Amniotic stem cell (primary cell): ENCODE measurements at places on chromosomes 5 and 9.

DNA sequence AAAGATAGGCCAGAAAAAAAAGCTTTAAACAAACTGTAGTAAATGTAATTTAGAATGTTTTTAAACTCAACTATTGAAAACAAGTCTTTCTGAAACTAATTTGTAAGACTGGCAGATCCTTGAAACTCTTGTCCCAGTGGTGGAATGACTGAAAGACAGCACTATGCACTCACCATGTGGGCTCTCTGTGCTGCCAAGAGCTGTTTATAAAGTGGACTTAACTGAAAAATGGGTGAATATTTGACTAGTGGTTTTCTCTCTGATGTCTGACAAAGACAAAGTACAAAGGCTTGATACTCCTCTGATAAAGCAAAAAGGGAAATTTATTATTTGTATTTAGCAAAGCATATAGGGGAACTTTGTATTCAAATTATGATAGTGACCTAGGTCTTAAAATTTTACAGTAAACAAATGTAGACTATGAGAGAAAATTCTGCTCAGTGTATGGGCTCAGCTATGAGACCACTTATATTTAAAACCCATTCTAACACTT, 635.4 kb downstream of the NR2F1-AS1 start:
- DNase-seq = no peak

DNA sequence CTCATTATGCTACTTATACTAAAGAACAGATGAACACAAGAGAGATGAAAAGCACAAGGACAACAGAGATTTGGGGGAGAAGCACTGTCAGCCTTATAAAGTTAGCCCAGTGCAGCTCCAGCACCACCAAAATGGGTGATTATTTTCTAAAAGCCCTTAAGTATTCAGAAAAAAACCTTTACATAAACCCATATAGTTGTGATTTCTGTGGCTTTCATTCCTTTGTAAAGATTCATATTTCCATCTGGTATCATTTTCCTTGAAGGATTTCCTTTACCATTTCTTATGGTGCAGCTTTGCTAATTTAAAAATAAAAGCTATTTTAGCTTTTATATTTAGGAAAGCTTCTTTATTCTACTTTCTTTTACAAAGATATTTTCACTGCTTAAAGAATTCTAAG, 311.0 kb downstream of the TMEM167A start:
- DNase-seq = no peak

DNA sequence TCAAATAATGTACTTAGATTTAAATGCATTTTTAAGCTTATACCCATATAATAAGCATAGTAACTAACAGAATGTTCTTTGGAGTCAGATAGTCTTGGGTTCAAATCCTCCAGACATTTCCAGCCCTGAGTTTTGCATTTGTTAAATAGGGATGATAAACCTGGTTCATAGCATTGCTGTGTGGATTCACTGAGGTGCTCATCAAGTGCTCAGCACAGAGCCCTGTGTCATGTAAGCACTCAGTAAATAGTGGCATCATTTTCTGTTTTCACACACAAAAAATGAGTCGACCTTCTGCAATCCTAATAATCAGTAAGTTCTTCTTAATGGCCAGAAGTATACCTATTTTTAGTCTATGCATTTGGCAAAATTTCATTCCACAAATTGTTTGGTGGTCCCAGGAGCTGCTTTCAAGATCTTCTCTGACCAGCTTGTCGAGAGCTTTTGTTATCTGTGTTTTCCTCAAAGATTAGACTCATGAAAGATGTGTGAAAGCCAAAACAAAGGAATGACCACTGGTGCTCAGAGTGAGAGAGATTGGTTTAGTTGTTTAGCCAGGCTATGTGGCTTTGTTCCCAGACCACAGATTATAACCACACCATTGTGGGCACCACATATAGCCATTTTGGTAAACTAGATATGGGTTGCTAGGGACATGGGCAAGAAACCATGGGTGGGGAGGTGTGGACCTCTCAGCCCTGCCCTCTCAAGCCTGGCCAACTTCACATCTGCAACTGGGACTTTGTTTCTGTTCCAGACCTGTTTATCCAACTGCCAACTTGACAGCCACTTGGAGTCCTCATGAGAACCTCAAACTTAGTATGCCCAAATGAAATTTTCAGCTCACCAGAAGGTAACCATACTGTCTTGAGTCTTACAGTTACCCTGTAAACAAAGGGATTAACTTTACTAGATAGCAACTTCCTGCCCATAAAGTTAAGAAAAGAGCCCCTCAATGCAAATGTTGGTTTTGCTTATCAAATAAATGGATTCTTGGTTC, 45.0 kb downstream of the DOCK8 start:
- no peak for DNase-seq

DNA sequence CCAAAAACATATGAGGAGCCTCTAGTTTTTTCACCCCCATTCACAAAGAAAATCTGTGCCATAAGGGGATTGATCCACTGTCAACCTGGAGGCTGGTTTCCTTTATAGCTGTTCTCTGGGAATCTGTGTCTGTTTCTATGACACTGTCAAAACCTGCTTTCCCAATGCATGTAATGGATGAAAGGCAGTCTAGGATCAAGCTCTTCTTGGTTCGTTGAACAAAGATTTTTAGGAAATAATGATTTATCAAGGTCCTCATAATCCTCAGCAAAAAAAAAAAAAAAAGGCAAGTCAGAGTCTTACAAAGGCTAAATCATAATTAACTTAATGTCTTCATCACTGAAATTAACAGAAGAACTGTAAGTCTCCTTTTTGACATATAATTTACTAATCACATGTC, 16.0 kb downstream of the EPB41L4A start:
- DNase-seq = no peak

DNA sequence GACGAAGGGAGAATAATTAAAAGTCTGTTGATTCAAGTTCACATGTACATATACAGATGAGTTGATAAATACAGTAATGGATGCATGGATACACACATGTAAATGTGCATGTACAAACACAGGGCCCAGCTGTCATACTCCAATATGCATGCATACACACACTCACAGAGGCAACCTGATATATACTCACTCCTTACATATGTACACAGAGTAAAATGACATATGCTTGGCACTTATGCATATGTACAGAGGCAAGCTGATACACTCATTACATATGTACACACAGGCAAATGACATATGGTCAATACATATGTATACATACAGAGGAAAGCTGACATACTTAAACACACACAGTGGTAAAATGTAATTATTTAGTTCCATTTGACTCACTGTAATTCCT, 7.2 kb upstream of the TMEFF1 start:
- DNase-seq = no peak

GRCh38 chr9:18427691-18428090, 46.3 kb upstream of the ADAMTSL1 start:
- DNase-seq = no peak

DNA sequence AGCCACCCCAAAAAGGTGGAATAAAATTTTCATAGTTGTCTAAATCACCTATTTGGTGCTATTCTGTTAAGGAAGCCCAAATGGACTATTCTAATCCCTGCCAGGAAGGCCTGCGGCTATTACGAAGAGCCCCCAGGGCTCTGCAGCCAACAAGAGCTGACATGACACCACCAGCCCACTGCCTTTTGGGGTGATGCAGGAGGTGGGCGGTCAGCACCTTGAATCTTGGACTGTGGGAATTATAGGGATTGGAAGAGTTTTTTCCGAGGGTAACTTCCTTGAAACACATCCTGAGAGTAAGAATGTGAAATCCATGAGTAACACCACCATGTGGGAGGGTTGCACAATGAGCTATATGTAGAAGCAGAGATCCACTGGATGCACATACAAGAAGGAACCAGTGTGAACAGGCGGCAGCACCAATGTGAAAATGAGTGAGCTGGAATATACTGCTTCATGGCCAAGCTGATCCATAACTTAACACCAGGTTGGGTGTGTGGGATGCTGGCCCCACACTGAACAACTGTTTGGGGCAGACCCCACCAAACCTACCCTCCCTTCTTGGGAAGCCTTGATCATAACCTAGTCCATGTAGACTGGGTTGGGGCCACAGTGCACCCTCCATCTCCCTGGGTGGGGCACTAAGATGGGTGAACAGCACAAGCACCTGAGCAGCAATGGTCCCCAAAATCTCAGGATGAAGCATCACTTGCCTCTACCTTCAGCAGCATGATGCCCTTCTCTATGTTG, 239.0 kb downstream of the FSTL4 start:
- DNase-seq = no peak

DNA sequence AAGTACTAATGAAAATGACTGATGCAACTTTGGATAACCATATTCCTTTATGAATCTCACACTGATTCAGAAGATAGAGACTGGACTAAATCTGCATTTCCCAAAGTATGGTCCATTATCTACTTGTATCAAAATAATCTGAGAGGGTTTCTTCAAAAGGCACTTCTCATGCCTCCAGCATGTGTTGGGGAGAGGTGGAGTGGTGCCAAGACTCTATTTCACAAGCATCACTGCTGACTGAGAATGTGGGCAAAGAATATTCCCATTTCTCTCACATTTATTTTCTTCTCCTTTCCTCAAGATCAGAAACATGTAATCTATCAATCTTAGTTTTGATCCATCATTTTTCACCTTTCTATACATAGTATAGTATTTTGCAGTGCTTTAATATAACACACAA, 135.4 kb downstream of the GABRB2 start:
- DNase-seq = no peak
